ENCODE measurements at places on chromosomes 12 and 14.

DNA sequence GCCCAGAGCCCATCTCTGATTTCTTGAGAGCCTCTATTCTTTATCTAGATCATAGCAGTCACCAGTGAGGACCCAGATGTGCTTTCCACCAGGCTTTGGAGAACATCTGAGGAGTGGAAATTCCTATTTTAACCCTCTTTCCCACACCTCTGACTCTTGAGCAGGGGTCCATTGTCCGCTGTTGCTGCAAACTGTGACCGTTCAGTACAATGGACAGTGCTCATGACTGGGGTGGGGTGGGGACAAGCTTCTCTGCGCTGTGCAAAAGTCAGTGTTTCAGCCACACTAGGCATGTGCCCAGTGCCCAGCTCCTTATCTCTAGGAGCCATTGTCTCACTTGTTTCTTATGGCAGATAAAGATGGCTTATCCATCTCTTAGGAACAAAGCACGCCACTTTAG lies 16.9 kb upstream of the KRT7 start:
- no peak for DNase-seq

DNA sequence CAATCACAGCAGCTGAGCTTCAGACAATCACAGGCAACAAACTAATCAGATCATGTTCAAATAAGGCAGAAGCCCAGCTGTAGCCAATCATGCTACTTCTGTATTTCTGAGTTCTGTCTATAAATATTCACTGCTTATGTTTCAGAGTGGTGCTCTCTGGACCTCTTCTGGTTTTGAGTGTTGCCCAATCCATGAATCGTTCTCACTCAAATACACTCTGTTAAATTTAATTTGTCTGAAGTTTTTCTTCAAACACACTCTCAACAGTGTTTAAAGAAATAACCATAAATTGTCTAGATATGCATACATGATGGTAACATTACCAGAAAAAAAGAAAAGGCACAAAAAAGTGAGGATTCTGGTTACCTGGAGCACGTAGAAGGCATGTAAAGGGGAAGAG lies 77.9 kb upstream of the BBS10 start:
- DNase-seq, result no peak

DNA sequence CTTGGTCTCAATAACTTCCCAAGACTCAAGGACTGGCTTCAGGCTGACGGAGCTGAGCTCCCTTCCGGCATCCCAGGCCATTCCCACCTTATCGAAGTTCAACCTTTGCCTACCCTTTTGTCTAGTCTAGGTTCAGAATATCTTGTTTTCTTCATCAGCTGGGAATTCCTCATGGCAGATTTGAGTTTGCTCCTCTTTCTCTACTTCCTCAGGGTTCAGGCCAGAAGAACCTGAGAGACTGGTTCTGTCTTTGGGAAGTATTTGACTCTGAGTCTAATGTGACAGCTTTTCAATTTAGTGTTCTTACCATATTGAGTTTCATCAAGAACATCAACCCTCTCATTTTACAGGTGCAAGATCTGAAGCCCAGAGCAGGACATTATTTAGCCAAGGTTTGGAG lies 2.1 kb downstream of the BIN2 start:
- DNase-seq, result no peak

DNA sequence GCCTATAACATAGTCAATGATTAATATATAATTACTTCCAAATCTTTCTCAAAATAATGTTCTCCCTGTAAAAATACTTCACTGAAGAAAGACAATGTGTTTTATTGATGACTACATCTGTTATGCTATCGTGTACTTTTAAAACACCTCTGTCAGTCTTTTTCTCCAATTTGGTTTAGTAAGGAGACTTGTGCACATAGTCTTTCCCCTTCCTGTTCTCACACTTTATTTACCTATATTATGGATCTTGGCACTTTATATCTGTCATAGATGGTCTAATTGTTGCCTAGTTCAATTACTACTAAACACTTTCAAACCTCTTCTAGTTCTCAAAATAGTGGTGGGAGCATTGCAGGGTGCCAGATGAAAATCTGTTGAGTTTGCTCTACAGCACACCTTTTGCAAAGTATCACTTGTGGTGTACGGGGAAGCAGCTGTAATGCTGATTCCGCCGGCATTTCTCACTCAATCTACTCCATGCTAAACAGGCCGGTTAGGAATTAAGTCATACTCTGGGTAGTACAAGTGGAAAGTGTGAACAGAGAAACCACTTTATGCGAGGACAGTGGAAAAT lies 1.1 kb upstream of the INSM2 start:
- no peak for DNase-seq

- no peak for DNase-seq
Observed at GRCh38 chr14:99921425-99921824, 128.2 kb downstream of the EML1 start.

DNA sequence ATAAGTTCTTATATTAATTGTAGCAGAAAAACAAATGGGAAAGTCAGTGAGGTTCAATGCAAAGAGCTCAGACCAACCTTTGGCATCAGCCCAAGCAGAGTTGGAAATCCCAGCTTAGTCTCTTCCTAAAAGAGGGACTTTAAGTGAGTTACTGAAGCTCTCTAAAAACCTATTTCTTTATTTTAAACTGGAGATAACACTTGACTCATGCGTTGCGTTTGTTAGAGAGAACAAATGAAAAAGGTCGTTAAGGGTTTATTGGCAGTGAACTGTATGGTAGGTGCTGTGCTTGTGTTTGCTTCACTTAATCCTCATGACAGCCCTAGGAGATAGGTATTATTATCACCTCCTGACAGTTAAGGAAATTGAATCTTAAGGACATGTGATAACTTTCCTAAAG lies 396.5 kb downstream of the RAD51B start:
- DNase-seq, result no peak

GRCh38 chr14:52338051-52338681 lies 24.1 kb downstream of the PTGER2 start:
- no peak for DNase-seq

- DNase-seq, result no peak
Observed at GRCh38 chr12:29625359-29625953, 128.0 kb upstream of the OVCH1 start.

GRCh38 chr12:3542156-3542555 lies 51.2 kb downstream of the PRMT8 start:
- DNase-seq, result no peak

DNA sequence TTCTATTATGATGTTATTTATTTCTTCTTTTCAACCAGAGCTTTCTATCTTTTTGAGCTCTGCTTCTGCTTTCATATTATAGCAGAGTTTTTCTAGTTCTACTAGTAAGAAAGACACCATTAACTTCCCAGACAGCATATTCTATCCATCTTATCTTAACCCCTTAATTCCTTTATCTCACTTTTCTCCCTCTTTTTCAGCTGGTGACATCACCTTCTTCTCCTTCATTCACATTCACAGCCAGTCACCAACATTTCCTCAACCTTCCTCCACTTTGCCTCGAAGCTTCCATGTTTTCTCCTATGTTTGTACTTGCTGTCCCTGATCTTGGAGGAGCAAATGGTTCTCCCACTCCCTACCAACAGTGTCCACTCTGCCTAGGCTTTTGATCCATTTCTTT lies 3.5 kb upstream of the CSRP2 start:
- DNase-seq, result no peak

GRCh38 chr14:55109836-55110235 lies 19.2 kb upstream of the LGALS3 start:
- no peak for DNase-seq

DNA sequence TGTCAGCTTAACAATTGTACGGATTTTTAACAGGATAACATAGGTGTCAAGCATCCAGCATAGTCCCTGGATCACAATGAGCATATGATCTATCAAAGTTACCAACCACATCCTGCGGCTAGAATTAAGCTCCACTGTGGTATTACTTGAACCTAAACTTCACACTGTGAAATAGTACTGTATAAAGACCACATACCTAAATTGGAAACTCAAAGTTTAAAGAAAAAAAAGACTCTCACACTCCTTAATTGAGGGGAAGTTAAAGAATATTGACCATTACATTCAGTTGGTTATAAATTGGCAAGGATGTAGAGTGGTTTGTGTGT lies 133.0 kb upstream of the PZP start:
- DNase-seq, result no peak

GRCh38 chr12:6735448-6736191 lies 11.8 kb downstream of the COPS7A start:
- no peak for DNase-seq

DNA sequence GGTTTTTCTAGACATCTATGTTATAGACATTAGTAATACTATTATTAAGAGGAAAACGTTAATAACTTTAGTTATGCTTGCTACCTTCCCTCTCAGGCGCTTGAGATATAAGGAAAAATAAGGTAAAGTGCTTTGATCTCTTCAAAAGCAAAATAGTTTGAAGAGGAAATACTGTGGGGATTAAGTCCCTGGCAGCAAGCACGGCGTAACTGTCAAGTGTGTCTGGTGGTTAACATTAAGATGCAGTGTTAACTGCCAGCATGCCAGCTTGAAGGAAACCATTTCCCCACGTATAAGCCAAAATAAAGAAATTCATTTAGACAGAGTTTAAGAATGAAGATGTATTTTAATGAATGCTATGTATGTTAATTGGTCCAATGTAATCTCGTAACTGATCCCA lies 31.8 kb downstream of the PELI2 start:
- no peak for DNase-seq

DNA sequence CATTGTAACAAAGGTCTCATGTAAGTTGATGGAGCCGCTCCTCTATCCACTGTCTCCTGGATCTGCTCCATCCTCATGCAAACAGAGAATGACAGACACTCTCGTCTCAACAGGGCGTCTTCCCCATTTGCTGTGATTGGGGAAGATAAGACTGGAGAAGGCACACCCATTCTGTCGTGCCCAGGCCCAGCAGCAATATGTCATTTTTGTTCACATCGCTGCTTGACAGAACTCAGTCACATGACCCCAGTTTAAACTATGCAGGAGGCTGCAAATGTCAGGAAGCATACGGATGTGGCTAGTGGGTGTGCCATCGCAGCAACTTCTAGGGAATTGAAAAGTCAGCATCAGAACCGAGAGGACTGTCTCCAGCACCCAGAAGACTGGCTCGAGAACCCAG lies 290.5 kb downstream of the TMEM132D start:
- no peak for DNase-seq

DNA sequence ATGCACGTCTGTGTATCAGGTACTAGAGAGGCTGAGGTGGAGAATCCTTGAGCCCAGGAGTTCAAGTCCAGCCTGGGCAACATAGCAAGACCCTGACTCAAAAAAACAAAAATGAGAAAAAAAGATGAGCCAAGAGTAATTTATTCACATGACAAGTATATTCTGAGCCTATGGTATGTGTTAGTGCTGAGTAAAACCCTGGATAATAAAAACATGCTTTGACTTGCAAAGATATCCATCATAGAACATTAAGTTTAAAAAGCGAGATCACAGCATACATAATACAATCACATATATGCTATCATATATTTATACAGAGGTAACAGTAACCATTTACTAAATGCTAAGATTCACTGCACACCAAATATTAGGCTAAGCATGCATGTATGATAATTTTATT lies 23.9 kb upstream of the SLC10A1 start:
- no peak for DNase-seq

DNA sequence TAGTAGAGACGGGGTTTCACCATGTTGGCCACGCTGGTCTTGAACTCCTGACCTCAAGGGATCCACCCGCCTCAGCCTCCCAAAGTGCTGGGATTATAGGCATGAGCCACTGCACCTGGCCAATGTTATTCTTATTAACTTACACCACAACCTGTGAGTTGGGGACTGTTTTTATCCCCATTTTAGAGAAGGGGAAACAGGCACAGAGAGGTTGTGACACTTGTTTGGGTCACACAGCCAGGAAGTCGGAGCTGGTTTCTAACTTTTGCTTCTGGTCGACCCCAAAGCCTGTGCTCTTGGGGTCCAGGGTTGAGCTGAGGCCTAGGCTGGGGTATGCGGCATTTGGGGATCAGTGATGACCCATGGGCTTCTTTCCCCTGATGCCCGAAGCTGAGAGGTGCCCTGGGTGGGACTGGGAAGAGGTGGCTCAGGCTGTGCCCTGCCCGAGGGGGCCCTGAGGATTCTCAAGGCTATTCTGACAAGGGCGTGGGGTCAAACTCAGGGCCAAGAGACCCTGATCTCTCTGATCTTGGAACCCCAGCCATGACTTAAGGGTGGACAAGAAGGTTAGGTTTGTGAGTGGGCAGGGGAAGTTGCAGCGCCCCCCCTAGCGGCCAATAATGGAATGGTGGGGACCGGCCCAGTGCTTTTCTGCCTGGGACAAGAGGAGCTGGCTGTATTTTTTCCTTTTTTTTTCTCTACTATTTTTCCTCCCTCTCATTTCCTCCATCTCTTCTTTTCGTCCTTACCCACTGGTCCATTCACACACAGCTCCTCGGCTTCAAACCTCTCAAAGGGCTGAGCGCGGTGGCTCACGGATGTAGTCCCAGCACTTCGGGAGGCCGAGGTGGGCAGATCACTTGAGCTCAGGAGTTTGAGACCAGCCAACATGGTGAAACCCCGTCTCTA lies 3.0 kb downstream of the SDSL start:
- no peak for DNase-seq

- no peak for DNase-seq
Observed at GRCh38 chr12:123645878-123646277, 12.2 kb downstream of the GTF2H3 start.

DNA sequence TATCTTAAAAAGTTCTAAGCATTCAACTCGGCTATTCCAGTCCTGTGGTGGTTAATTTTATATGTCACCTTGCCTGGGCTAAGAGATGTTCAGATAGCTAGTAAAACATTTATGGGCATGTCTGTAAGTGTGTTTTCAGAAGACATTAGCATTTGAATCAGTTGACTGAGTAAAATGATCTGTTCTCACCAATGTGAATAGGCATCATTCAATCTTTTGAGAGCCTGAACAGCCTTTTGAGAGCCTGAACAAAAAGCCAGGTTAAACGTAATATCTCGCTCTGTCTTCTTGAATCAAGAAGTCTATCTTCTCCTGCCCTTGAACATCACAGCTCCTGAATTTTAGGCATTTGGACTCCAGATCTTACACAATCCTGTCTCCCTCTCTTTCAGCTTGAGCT lies 1266.1 kb downstream of the LRFN5 start:
- DNase-seq, result no peak

GRCh38 chr12:13146336-13146938 lies 43.0 kb upstream of the GSG1 start:
- DNase-seq, result no peak

DNA sequence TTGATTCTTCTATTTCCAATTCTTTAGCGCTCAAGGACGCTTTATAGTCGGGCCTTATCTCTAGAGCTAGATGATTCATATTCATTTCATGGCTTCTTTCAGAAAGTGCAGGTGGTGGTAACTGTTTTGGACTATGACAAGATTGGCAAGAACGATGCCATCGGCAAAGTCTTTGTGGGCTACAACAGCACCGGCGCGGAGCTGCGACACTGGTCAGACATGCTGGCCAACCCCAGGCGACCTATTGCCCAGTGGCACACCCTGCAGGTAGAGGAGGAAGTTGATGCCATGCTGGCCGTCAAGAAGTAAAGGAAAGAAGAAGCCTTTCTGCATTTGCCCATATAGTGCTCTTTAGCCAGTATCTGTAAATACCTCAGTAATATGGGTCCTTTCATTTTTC lies 241.9 kb downstream of the PAWR start:
- DNase-seq, result no peak

GRCh38 chr14:23571701-23572523 lies 4.3 kb upstream of the AP1G2 start:
- DNase-seq, result no peak

- no peak for DNase-seq
Observed at GRCh38 chr12:110677982-110678381, 10.9 kb downstream of the HVCN1 start.

Data from cortex of kidney (tissue), 1 donor.